ENCODE measurements at places on chromosomes 3 and 15.

DNA sequence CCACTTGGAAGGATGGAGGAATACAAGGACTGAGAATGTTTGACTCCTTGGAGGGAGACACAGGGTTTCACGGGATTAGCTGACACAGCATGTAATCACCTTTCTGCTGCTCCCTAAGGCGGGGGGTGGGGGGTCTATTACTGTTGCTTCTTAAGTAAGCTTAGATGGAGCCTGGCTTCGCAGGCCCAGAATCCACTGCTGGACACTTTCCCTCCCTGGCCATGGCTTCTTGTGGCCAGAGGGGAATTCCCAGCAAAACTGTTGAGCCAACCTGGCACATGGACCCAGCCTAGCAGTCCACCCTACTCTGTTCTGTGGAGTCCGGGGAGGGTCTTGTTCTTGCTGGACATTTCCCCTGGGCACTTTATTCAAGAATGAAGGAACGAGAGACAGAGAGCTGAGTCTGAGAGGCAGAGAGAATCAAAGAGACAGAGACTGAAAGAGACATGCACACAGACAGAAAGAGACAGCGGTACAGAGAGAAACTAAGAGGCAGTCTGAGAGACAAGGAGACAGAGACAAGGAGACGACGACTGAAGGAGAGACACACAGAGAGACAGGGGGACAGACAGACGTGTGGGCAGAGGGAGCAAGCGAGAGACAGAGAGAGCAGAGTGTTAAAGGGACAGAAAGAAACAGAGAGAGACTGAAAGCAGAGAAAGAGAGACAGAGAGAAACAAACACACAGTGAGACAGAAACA, 55.6 kb upstream of the DLG1 start:
- no peak for DNase-seq

DNA sequence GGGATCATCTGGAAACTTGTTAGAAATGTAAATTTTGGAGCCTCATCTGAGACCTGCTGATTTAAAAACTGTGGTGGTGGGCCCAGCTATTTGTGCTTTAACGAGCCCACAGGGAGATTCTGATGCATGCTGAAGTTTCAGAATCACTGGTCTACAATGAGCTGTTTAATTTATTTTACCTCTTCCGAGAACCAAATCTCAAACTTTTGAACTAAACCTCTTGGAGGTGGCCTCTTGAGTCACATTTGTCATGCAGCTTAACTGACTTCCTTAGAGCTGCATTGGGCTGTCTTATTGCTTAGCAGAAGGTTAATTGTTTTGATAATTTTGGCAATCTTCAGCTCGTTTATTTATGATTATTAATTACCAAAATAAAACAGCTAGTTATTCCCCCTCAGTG, 112.1 kb upstream of the NPHP3 start:
- no peak for DNase-seq

DNA sequence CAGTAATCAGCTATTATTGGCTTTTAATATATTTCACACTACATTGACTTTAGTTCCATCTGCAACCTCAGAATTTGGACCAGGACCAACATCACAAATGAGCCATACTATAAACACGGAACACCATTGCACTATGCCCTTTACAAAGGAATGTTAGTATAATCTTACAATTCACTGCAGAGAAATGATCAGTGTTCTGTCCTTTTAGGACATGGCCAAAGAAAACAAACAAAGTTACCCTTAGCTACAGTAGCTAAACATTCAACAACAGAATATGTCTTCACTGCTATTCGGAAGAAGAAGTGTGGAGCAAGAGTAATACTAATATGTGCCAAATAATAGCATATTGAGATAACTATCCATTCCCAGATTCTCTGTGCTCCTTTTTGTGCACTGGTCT, 90.4 kb downstream of the NAALADL2 start:
- DNase-seq: no peak

- DNase-seq: no peak
Measured at GRCh38 chr3:177378168-177378567, 180.9 kb upstream of the TBL1XR1 start.

DNA sequence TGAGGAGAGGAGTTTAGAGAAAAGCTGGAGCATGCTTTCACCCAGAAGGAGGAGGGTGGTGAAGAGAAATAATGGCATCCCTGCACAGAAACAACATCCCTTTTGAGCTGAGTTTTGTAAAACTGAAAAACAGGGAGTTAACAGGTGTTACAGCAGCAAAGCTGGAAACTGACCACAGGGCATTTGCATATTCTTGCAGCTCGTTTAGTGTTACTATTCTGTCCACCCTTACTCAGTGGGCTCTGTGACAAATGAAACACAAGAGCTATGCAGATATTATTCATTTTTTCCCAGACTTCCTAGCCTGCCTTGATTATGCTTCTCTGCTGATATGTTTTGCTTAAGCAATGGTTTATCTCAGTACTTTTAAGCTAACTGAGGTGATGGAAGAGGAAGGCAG, 272.0 kb downstream of the NEK10 start:
- no peak for DNase-seq
